ENCODE measurements at places on chromosomes 4 and X.

DNA sequence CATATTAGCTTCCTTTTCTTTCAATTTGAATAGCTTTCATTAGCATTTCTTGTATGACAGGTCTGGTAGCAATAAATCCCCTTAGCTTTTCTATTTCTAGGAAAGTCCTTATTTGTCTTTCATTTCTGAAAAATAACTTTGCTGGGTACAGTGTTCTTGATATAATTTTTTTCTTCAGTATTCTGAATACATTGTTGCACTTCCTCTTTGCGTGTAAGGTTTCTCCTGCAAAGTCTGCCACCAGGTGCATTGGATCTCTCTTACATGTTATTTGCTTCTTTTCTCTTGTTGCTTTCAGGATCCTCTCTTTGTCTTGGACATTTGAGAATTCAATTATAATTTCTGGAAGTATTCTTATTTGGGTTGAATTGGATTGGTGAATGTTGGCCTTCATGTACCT lies 663.7 kb downstream of the GRXCR1 start:
- no peak for DNase-seq

DNA sequence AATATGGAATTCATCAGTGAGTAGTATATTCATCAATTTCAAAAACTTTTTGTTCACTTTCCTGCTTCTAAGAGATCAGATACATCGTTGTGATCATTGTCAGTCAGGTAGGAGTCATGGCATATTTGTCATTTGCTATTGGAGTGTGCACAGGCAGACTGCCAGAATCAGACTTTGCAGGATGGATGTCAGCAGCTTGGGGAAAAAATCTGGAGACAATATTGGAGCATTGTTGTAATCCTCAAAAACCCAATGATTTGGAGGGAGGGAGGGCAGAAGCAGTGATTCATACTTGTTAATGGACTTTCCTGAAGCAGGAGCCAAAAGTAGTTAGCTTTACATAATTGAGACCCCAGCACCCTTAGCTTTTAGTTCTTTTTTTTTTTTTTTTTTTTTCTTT lies 59.6 kb upstream of the DRP2 start:
- no peak for DNase-seq

- no peak for DNase-seq
These were observed 62.3 kb downstream of the ALG13 start for GRCh38 chrX:111743316-111743715.

DNA sequence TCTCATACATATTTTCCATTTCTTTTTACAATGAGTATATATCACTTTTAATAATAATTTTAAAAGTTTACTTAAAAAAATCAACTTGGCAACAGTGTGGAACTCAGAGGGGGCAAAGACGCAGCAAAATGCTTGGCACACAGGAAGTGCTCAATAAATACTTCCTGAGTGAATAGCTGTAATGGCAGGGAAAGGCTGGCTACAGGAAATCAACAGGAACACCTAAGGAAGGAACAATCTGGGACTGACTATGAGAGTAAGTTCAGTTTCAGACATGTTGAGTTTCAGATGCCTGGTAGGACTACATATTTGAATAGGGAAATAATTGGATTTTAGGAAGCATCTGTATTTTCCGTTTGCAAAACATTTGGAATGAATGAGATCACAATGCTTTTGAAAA lies 137.6 kb downstream of the SCLT1 start:
- DNase-seq: no peak

DNA sequence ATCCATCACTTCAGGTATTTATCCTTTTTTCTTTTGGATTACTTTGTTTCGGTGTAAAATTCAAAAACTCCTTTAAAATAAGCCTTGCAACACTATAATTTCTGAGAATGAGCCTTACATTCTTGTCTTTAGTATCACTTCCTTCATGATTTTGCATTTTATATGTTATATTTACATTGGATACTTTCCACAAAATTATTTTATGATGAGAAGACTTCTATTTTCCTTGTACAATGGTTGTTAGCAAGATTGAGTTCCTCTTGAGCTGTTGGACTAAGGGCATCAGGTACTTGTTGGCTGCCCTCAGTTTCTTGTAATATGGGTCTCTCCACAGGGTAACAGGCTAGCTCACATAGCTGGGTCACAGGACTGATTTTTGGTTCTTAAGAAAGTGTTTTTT lies 22.7 kb upstream of the HPGDS start:
- no peak for DNase-seq

- DNase-seq: no peak
These were observed 31.2 kb upstream of the VSIG4 start for GRCh38 chrX:66071126-66071525.

- DNase-seq: no peak
These were observed 46.4 kb upstream of the VEGFD start for GRCh38 chrX:15430584-15430983.

- no peak for DNase-seq
These were observed 48.0 kb downstream of the KLHL34 start for GRCh38 chrX:21610168-21610567.

GRCh38 chr4:139018971-139019758 lies 3.6 kb downstream of the NOCT start:
- DNase-seq: no peak

DNA sequence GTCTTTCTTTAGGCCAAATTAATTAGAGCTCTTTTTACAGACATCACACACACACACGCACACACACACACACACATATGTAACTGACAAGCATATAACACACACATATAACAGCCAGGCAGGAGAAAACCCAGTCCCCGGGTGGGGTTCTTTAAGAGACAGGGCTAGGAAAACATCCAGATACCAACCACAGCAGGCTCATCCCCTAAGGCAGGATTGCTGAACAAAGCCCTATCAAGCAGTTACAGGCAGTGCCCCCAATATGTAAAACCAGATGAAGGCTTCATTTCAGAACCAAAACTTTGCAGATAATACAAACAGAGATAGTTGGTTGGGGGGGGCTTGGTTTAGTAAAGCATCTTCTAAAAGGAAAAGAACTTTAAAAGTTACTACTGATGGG lies 18.0 kb upstream of the FAM47E start:
- no peak for DNase-seq

- DNase-seq: no peak
These were observed 48.3 kb downstream of the RAI2 start for GRCh38 chrX:17812763-17813162.

DNA sequence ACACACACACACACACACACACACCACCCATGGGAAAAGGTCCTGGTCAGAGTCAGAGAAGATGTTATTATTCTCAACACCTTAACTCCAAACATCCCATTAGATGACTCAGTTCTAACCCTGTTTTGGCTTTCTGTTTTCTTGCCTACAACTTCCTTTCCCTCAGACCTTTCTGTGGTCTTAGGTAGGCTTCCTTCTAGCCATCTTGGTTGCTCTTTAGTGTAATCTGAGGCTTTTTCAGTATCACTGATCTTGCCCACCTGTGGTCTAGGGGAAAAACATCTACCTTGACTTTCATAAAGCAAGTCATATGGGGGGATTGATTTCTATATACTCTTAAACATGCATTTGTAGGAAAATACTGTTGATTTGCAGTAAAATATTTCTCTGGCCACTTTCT lies 56.9 kb downstream of the ATG4A start:
- peak; percentile 53 for DNase-seq

DNA sequence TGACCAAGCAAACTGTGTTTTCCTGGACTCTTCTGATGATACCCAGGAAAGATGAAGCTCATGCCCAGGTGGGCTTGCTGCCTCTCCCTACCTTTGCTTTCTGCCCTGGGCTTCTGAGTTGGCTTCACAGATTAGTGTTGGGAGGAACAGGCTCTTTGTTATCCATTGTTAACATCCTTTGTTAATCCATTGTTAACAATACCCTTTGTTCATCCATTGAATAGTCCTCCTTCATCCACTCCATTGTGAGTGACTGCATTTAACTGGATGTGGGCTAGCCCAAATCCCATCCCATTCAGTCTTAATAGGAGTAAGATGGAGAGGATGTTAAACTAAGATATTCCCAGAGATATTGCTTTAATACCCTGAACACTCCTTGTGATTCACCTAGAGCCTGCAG lies 199.0 kb upstream of the LNX1 start:
- no peak for DNase-seq

DNA sequence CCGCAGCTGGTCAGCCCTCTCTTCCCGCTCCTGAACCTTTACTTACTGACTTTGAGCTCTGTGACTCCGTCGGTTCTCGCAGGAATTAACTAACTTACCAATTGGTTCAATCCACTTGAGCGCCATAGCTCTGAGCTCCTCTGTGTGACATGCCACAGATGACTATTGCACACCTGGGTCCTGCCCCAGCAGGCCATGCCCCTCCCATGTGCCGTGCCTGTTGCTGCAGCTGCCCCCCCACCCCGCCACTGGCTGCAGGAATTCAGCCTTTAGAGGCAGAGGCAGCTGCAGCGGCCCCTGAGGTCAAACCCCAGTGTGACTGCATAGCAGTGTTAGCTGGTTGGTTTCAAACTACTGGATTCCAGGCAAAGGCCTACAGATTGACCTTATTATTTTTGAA lies 70.6 kb downstream of the MTMR1 start:
- DNase-seq: no peak

GRCh38 chr4:119302073-119302832 lies 19.7 kb downstream of the FABP2 start:
- DNase-seq: no peak

GRCh38 chr4:108159845-108160244 lies 8.9 kb downstream of the LEF1 start:
- peak; percentile 77 for DNase-seq

GRCh38 chrX:53939127-53939526 lies 105.1 kb downstream of the PHF8 start:
- DNase-seq: no peak

DNA sequence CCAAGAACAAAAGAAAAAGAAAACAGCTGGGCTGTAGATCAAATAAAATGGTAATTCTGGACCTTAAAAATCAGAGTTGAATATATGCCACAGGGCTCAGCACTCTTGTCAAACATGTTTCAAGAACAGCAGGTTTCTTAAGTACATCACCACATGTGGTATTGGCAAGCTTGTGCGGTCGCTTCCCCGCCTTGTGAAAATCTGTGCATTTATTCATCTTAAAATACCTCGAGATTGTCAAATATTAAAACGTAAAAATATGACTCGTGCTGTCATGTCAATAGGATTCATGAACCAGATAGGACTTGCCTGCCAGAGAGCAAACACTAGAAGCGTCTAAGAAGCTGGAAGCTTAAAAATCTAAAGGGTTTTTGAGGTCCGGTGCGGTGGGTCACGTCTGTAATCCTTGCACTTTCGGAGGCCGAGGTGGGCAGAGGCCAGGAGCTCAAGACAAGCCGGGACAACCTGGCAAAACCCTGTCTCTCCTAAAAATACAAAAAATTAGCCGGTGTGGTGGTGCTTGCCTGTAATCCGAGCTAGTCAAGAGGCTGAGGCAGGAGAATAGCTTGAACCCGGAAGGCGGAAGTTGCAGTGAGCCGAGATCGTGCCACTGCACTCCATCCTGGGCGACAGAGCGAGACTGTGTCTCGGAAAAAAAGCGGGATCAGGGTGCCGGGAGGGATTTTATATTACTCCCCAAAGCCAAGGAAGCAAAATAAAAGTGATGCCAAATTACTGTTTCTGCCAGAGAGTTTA lies 40.2 kb upstream of the TMEM154 start:
- no peak for DNase-seq

DNA sequence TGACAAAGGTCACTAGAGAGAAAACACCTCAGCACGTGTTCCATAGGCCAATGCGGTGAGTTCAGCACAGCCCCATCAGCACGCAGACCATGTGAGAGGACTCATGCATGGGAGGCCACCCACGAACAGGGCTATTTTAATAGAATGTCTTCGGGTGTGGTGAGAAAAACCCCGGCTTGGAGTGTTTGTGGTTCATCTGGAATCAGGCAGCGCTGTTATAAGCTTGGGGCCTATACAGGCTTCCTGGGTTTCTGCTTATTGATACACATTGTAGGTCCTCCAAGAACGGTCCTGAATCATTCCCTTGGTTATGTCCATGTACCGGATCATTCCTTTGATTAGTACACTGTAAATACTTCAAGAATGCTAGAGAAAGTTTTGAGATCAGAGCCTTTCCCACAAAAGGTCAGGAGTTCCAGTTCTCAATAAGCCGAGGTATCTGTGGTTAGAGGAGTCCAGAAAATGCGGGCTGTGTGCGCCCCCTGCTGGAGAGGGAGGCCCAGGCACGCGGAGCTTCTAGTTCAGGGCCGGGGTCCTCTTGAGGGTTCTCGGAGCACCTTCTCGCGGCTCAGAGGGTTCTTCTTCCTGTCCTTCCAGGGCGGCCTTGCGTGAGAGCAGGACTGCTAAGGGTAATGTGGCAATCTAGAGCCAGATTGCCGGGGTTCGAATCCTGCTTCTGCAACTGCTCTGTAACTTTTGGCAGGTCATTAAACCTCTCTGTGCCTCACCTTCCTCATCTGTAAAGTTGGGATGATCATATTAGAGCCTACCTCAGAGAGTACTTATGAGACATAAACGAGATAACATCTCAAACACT lies 51.8 kb downstream of the TLR10 start:
- peak; percentile 94 for DNase-seq

GRCh38 chr4:38182334-38182998 lies 222.3 kb downstream of the PTTG2 start:
- DNase-seq: no peak

GRCh38 chr4:117376692-117377091 lies 291.3 kb upstream of the TRAM1L1 start:
- no peak for DNase-seq

GRCh38 chr4:2836391-2836859 lies 7.2 kb upstream of the ADD1 start:
- DNase-seq: no peak

DNA sequence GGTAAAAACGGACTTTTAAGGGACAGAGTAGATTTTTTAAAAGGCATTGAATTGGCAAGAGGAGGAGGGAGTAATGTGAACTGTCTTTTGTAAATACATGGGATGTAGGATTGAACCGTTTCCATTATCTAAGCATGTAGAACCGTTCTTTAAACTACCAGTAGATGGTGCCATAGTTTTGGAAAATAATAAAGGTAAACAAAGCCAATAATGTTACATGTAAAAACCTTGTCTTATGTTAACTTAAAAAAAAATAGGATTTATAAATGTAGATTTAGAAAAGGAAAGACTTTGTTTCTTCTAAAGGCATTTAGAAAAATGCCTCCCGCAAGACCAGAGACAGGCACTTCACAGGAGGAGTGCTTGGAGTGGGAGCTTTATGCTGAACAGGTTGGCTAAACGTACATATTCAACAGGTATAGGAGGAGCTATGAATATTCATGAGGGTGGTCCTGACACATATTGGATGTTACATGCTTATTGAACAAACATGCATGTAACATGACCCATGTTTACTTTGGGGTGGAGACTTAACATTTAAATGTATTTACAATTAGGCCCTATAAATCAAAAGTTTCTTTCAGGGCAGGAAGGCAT lies 45.5 kb upstream of the FAM241A start:
- no peak for DNase-seq

GRCh38 chrX:15877380-15877779 lies 22.8 kb upstream of the AP1S2 start:
- no peak for DNase-seq

- peak; percentile 83 for DNase-seq
These were observed 155.8 kb downstream of the ANTXR2 start for GRCh38 chr4:79917246-79917645.

DNA sequence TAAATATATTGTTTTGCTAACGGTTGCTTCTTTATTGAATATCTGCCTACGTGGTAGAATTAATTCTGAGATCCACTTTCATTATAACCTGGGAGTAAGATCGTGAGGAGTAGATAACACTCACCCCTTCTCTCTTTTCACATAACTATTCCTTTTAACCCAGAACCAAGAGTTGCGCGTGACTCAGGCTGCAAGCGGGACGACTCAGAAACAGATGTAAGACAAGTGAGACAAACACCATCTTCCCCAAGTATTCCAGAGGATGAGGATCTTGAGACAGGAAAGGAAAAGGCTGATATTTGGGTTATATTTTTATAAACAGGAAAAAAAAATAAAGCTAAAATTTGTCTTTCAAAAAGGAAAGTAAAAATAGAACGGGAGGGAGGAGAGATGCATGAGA lies 318.8 kb upstream of the NOCT start:
- DNase-seq: no peak

Measured in activated CD4-positive, alpha-beta T cell treated with anti-CD3 and anti-CD28 coated beads, Interleukin-2, amount 10 ng/mL, durations not matched to agents 24 days and 14 days (primary cell).